Stimulated activated CD4-positive, alpha-beta T cell treated with anti-CD3 and anti-CD28 coated beads, Interleukin-4, amount 100 ng/mL, for 4 hours (primary cell): ENCODE measurements at places on chromosomes 16 and 17.

DNA sequence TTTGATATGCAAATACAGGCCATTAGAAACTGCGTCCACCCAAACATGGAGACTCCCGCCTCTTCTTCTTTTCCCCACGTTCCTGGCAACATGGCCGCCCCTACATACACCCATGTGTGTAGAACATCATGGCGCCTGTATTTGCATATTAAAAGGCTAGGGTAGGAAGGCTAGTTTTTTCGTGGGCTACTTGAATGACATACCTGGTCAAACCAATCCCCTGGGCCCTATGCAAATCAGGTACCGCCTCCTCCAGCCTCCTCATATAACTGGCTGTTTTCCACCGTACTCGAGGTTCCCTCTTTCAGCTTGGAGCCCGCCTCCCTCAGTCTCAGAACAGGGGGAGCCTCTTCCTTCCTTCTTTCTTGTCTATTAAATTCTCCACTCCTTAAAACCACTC is 840 bp upstream of the CD300LB start:
- DNase-seq = no peak

DNA sequence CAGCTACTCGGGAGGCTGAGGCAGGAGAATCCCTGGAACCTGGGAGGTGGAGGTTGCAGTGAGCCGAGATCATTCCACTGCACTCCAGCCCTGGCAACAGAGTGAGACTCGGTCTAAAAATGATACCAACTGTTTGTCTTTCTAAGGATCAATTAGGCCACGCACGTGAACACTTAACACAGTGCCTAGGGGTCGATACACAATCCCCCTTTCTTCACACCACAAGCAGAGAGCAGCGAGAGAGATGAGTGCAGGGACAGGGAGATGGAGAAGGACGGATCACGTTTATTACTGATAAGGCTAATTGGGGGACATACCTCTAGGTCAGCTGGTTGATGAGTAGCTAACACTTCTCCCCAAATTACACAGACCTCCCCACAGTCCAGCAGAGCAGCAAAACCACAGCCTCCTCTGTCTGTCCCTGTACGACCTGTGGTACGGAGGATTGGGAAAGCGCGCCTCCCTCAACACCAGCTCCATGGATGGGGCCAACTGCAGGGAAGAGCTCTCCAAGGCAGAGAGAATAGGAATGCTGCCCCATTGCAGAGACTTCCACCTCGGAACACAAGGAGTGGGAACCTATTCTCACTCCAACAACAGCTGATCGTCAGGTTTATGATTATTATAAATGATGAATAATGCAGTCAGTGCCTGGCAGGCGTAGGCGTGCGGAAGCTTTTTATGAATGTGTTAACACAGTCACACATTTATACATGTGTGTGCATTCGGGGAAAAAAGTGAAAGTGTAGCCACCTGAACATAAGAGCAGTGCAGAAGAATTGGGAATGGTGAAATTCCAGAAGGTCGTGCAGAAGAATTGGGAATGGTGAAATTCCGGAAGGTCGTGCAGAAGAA is 155.1 kb downstream of the C16orf95 start:
- no peak for DNase-seq

GRCh38 chr17:81869221-81870130 is 1.7 kb downstream of the ARHGDIA start:
- DNase-seq = peak; percentile 15

DNA sequence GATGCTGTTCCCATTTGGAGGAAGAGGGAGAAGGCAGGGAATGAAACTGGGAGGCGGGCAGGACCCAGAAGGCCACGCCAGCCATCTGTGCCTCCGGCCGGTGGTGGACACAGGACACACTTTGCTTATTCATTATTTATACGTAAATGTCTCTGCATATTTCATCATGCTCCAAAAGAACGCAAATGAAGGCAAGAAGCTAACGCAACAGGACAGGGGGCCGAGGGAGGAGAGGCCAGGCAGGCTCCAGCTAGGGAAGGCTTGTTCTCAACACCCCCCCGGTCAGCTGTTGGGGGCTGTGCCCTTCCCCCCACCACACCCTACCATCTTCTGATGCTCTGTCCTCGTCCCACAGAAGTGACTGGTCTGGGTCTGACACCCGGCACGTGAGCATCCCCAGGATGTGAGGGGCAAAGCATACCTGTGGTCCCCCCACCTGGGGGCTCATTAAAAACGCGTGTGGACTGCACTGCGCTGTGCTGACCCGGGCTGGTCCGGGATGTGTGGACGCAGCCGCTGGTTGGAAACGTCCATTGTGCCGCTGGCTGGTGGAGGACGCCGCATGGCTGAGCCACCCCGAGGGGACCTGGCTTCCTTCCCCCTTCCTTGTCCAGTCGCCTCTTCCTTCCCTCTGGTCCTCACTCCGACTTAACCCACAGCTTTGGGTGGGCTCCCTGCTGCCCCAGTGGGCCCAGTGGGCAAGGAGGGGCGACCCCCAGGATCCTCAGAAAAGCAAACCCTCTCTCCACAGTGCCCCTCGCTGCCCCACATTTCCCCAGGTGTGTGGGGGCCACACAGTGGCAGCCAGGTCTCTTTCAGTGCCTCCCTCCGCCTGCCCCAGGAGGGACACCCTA is 46.4 kb upstream of the ENPP7 start:
- DNase-seq = no peak

- DNase-seq = no peak
Measured at GRCh38 chr17:50719924-50720794, 756 bp downstream of the LUC7L3 start.

DNA sequence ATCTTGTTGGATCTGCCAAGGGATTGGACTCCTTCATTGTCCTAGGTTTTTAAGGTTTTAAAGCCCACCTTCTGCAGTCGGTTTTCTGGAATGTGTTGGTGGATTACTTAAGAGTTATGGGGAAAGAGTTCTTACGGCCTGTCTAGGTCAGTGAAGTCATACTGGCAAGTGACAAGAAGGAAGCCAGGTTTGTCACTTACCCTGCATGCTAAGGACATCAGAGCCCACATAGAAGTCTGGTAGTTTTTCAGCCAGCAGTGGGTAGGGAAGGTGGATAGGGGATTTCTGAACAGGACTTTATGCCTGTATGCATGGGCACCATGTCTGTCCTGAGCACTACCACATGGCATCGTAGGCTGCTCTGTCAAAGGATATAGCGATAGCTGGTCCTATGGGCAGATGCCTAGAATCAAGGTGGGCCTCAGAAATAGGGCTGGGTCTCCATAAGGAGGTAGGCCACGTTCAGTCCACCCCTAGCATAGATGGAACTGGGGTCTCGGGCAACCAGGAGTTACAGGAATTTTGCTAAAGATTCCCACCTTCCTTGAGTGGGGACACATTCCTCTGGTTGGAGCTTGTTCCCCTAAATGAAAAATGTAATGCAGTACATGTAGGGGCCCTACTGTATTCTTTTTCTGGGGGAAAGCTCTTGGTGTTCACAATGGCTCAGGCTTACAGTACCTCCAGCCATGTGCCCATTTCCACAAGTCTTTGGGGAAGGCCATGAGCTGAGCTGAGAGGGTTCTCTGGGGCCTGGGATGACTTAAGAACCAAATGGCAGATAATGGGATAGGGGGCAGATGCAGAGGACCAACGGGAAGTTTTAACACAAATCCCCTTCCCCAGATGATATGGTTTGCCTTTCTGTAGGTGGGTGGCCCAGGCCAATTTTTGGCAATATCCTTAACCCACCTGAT is 27.5 kb downstream of the TRPV2 start:
- DNase-seq = no peak

GRCh38 chr16:65601781-65602180 is 479.9 kb upstream of the CDH11 start:
- no peak for DNase-seq

GRCh38 chr17:81193051-81193410 is 27.0 kb upstream of the AATK start:
- DNase-seq = no peak

DNA sequence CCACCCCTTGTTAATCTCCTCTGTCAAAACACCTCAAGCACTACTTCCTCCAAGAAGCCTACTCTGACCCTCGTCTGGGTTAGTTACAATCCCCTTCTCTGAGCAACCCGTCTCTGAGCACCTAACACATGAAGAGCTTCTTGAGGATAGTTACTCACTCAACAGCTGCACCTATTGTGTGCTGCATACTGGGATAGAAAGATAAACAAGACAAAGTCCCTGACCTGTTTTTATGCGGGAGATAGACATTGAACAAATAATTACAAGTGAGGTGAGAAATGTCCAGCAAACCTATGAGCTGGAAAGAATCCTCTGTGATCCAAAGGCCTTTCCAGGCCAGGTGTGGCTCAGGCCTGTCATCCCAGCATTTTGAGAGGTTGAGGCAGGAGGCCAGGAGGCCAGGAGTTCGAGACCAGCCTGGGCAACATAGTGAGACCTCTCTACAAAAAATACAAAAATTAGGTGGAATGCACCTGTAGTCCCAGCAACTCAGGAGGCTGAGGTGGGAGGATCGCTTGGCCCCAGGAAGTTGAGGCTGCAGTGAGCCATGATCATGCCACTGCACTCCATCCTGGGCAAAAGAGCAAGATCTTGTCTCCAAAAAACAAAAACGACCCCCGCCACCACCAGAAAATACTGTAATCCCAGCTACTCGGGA is 5.5 kb upstream of the ZNF771 start:
- no peak for DNase-seq

DNA sequence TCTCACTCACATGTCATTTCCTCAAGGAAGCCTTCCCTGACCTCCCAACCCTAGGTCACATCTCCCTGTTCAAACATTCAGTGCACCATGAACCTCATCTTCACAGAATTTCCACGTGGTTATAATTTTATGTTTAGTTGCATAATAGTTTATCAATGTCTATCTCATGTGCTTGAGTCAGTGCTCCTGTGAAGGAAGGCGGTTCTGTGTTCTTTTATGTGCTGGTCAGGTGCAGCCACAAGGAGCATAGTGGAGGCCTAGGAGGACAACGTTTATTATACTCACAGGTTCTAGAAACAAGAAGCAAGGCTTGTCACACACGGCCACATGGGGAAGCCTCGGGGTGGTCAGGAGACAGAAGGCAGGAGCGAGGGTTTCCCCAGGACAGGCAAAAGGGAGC is 34.5 kb upstream of the SCNN1B start:
- no peak for DNase-seq

DNA sequence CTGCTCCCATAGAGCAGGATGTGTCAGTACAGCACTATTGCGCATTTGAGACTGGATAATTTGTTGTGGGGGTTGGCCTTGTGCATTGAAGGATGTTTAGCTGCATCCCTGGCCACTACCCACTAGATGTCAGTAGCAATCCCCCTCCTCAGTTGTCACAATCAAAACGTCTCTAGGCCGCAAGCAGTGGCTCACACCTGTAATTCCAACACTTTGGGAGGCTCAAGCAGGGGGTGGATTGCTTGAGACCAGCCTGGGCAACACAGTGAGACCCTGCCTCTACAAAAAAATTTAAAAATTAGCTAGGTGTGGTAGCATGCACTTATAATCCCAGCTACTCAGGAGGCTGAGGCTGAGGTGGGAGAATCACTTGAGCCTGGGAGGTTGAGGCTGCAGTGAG is 48.4 kb downstream of the CENPV start:
- no peak for DNase-seq

DNA sequence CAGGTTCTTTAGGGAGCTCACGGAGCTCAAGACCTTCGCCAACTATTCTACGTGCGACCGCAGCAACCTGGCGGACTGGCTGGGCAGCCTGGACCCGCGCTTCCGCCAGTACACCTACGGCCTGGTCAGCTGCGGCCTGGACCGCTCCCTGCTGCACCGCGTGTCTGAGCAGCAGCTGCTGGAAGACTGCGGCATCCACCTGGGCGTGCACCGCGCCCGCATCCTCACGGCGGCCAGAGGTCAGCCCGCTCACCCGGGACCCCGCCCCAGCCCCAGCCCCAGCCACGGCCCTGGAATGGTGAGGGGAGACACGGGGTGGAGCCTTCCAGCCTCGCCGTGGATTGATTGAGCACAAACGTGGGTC is 13.5 kb downstream of the SARM1 start:
- DNase-seq = no peak

GRCh38 chr17:42669977-42670788 is 6.6 kb downstream of the PLEKHH3 start:
- peak; percentile 41 for DNase-seq

- DNase-seq = no peak
Measured at GRCh38 chr17:41835214-41835799, 725 bp downstream of the NT5C3B start.

- no peak for DNase-seq
Measured at GRCh38 chr16:79318143-79318899, 282.2 kb downstream of the MAF start.

DNA sequence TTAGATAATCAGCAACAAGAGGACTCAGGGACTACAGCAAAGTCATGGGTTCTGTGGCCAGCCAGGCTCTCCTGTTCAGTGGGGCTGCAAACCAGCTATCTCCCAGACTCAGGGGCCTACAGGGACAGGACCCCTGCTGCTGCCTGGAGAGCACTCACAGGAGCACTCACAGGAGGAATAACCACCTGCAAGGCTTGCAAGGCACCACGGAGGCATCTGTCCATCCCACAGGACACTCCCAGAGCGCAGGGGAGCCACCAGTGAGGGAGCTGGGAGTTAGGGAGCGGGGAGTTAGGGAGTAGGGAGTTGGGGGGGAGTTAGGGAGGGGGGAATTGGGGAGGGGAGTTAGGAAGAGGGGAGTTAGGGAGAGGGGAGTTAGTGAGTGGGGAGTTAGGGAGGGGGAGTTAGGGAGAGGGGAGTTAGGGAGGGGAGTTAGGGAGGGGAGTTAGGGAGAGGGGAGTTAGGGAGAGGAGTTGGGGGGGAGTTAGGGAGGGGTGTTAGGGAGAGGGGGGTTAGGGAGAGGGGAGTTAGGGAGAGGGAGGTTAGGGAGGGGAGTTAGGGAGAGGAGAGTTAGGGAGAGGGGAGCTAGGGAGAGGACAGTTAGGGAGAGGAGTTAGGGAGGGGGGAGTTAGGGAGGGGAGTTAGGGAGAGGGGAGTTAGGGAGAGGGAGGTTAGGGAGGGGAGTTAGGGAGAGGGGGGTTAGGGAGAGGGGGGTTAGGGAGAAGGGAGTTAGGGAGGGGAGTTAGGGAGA is 5.7 kb downstream of the CANT1 start:
- no peak for DNase-seq

GRCh38 chr17:68161644-68162428 is 86.0 kb upstream of the AMZ2 start:
- DNase-seq = no peak

- no peak for DNase-seq
Measured at GRCh38 chr16:68367030-68367429, 56.2 kb downstream of the PRMT7 start.
